HuH-7.5 (cell line): ENCODE measurements at places on chromosomes 1 and 21.
A peak's percentile ranks its signal among the peaks of the same experiment; 100 is the strongest.

DNA sequence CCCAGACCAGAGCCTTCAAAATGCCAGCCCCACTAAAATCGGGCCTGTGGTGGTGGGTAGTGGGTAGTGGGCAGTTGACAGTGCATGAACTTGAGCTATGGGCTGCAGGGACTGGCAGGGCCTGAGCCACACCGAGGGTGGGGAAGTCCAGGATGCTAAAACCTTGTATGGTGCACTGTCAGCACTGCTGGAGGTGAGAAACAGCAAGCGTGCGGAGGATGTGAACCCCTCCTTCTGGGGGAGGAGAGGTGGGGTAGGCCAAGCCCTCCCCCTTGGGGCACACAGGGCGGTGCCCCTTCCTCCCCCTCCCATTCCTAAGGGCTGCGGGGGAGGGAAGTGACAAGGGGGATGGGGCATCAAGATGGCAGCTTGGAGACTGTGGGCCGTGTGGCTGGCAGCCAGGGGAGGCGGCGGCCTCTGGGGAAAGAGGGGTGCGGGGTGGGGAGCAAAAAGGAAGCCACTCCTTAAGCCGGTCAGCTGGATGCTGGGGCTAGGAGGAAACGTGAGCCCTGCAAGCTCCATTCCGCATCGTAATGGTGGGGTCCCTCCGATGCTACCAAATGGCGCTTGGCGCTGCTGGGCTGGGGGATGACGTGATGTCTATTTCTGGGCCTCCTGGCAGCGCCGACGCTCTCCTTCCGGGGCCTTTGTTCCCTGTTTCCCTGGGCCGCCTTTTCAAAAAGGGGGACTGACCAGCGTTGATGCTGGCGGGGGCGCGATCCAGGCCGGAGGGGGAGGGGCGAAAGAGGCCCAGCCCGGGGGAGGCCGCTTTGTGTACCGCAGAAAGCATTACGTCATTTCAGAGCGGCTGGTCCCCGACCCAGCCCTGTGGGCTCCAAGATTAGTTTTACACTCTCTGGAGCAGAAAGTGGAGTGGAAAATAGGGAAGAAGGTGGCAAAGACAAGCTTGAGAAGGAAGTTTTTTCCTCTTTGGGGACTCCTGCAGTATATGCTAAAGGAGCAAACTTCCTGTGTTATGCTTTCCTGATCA, 809 bp downstream of the SYT11 start:
- DNase-seq: peak; percentile 66

DNA sequence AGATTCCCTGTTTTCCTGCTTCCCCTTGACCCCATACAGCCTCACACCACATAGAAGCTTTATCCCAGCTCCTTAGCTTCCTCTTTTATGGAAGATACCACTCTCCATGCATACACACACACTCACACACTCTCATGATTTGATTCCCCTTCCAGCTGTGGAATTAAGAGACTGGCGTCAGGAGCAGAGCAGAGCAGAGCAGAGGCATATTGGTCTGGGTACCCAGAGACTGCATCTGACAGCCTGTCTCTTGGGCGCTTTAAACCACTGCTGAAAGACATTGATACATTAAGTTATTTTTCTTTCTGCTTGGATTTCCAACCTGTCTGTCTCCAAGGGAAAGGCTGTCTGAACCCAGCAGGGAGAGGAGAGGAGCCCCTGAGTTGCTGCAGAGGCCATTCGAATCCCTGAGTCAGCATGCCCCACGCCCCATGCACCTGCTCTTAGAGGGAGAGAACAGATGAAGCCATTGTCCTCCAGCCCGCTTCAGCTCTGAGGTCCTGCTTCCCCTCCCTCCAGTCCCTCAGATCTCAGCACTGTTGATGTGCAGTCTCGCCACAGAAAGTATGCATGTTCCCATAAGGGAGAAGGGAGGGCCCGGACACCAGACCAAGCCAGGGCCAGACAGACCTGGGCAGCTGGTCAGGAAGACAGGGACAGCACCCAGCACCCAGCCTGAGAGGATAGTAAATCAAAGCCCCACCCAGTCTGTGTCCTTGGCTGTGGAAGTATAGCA, 66.7 kb upstream of the GJB5 start:
- no peak for DNase-seq

DNA sequence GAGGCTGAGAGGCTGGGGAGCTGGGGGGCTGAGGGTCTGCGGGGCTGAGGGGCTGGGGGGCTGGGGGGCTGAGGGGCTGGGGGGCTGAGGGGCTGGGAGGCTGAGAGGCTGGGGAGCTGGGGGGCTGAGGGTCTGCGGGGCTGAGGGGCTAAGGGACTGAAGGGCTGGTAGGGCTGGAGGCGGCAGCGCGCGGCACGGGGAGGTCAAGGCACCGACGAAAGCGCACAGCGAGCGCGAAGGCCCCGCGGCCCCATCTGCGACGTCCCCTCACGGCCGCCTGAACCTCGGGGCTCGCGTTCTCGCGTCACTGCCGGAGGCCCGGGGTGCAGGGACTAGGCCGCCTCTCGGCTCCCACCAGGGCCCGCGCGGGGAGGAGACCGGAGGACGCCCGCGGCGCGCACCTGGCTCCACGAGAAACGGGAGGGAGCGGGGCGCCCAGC, 356 bp downstream of the INTS11 start:
- no peak for DNase-seq

DNA sequence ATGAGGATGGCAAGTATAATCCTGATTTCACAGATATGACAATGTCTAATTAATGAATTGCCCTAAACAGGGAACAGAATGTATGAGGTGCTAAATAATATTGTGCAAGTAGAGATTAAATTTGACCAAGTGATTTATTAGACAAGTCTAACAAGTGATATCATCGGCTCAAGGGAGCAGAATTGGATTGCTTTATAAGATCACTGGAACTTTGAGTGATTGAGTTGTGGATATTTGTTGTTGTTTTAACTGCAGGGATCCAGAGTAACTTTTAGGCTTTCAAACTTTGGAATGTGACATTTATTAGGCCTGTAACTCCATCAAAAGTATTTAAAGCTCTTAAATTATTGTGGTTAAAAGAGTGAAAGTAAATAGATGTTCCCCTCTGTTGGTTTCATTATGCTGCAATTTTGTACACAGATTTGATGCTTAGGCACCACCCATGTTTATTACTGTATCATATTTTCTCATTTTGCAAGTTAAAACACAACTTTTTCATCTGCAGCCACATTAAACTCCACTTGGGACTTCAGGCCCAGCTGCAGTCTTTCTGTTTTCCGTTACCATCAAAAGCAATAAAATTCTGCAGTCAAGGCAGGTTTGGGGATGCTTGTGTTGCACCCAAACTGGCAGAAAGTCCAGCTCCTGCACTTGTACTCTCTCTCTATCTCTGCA, 206.6 kb downstream of the HLX start:
- no peak for DNase-seq

- DNase-seq: no peak
Observed at GRCh38 chr21:18041012-18041411, 203.6 kb upstream of the CHODL start.

DNA sequence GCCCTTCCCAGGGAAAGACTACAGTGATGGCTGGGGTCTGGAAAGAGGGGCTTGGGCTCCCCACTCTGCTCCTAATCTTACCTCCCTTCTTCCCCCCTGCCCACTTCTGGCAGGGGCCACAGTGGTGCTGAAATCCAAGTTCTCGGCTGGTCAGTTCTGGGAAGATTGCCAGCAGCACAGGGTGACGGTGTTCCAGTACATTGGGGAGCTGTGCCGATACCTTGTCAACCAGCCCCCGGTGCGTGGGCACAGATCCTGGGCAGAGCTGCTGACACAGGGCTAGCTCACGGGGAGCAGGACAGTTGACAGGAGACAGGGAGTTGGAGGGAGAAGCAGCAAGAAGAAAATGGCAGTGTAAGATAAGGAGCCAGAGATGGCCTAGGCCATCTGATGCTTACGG, 2.4 kb downstream of the SLC27A3 start:
- no peak for DNase-seq

GRCh38 chr1:203628201-203629015, 1.8 kb downstream of the ATP2B4 start:
- no peak for DNase-seq

DNA sequence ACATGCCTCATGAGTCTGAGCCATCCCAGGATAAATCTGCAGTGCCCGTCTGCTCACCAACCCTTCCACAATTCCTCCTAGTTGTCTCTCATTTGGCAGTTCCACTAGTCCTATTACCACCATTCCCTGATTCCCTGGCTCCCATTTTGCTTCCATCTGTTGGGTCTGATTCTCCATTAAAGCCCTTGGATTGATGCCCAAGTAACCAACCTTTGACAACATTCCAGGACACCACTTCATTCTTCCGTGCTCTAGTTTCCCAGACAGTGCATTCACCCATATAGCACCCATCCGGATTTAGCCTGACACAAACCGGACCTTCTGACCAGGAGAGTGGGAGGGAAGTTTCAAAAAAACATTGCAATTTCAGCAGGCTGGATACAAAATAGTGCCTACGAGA, 189.4 kb upstream of the PALMD start:
- no peak for DNase-seq

DNA sequence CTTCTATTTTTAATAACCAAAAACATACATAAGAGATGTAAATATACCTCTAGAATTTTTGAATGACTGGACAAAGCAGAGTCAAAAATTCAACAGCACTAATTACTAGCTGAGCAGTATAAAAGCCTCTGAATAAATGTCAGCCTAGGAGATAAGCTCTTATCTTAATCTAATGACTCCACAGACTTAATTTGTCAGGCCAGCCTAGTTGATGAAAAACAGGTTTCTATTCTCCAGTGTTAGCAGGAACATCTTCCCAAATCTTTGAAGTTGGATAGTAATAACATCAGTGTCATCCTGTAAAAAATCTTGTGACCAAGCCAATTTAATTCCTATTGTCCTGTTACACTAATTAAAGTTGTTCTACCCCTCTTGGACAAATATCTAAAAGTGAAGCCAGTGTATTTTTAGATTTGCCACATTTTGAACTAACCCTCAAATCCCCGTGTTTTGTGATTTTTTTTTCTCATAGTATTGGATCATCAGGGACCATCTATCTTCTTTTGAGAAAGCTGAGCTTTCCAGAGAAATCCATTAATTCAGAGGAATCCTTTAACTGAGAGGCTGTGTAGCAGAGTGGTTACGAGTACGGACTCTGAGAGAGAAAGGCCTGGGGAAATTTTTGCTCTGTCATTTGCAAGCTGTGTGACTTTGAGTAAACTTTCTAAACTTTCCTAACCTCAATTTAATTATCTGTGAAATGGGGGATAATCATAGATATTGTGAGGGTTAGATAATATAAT, 41.2 kb downstream of the LMO4 start:
- DNase-seq: no peak

- no peak for DNase-seq
Observed at GRCh38 chr21:29115899-29116298, 14.5 kb upstream of the MAP3K7CL start.

DNA sequence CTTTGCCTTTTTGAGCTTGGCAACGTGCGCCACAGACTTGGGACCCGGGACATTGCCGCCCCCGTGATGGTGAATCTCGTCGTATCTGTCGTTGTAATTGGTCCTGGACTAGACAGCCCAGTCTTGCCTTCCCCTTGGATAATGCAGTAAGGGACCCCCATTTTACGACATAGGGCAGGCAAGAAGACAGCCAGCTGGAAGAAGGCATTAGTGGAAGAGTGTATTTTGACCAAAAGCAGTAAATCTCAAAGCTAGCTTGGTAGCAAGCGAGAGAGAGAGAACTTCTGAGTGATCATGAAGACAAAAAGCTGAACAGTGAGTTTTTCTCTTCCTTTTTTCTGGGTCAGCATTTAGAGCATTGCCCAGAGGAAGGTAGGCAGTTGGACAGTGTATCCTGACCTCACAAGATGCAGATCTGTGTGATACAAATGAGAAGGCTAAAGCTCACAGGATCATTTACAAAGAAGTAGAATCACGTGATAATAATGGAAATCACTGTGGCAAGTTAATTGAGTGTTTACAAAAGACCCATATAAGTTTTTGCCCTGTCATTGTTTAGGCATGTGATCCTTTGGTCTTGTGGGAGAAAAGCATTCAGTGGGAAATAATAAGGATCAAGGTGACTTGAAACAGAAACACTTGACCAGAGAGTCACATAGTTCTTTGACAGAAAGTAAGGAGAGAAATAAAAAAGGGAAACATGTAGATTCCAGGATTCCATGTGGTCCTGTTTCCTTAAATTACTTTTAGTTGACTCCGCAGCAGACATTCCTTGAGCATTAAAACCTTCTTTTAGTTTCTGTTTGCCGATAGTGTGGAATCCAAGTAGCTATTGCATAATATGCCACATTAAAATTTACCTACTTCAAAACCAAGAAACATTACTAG, 66.3 kb downstream of the CNST start:
- no peak for DNase-seq

- DNase-seq: no peak
Observed at GRCh38 chr1:110083061-110083865, 12.8 kb upstream of the ALX3 start.

- DNase-seq: no peak
Observed at GRCh38 chr1:215059947-215060346, 22.6 kb upstream of the KCNK2 start.

GRCh38 chr1:161907265-161907664, 116.4 kb downstream of the OLFML2B start:
- DNase-seq: no peak

DNA sequence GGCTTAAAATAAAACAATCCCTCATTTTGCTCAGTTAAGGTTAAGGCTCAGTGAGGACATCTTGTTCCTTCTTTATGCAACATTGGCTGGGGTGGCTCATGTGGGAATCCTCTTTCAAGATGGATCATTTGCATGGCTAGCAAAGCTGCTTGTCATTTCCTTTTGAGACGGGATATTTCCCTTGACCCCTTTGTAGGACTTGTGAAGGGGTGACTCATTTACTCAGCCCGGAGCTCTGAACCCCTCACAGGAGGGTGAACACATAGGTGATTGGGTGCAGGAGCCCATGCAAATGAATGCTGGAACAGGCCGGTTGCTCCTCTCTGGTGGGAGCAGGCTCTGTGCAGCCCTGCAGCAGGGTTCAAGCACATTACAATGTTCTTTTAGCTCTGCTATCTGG, 15.8 kb upstream of the C8A start:
- DNase-seq: no peak

DNA sequence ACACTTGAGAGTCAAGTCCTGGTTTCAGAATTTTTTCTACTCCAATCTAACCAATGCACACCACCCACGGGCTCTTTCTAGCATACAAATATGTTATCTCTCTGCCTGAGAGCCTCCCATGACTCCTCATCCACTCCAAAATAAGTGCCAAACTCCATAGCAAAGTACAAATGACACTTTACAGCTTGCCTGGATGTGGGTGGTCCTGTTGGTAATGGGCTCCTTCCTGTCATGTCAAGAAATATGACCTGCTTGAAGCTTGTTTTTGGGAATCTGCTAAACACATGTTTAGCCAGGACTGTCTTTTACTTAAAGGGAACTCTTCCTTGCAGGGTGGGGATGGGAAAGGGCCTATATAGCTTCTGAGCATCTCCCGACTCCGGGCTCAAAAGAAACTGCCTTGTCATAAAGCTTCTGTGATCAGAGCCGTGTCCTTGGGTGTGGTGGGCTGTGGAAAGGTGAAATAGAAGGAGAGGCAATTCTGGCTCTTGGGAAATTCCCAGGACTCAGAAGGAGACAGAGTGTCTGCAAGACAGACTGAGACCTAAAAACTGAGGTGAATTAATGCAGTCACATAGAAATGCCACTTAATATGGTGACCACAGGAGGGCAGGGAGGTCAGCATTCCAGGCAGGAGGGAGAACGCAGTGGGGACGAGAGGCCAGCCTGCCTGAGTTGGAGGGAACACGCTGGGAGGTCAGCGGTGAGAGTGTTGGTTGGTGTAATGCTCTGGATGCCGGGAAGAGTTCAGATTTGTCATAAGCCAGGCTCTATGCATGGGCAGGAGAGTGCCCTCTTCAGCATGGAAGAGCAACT, 6.1 kb upstream of the IGFN1 start:
- peak; percentile 86 for DNase-seq

- no peak for DNase-seq
Observed at GRCh38 chr1:110591956-110592355, 14.2 kb downstream of the KCNA2 start.
